ENCODE measurements at places on chromosomes 11 and 22.
A peak's percentile ranks its signal among the peaks of the same experiment; 100 is the strongest.

DNA sequence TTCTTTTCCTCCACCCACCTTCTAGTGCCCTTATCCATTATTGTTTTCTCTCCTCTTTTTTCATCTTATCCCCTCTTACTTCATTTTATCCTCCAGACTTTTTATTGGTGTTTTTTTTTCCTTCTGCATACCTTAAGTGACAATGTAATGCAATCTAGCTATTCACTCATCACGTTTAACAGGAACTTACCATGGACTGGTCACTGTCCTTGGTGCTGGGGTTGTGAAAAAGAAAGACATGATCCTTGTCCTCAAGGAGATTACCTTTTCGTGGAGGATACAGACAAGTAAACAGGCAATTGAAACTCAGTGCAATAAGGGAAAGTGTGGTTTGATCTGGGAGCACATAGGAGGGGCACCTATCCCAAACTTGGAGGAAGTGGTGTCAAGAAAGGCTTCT, 20.7 kb downstream of the SYT9 start:
- DNase-seq, result no peak

- DNase-seq, result no peak
These were observed 78.4 kb downstream of the HSD17B12 start for GRCh38 chr11:43758927-43759326.

DNA sequence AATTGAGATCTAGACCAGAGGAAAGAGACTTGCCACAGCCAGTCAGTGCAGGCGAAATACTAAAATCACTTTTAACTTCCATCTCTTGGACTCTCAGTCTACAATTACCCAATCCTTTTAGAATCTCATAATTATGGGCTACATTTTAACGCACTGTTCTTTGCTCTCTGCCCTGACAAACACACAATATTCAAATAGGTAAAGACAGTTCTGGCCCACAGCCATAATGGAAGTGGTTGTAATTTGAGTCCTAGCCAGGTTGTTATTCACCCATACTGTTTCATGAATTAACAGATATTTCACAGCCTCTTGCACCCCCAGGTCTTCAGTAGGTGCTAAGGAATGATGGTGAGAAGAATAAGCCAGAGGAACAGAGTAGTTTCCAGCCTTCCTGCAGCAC, 830 bp downstream of the C11orf97 start:
- no peak for DNase-seq

GRCh38 chr22:46758867-46759290, 3.6 kb upstream of the TBC1D22A start:
- DNase-seq, result no peak

DNA sequence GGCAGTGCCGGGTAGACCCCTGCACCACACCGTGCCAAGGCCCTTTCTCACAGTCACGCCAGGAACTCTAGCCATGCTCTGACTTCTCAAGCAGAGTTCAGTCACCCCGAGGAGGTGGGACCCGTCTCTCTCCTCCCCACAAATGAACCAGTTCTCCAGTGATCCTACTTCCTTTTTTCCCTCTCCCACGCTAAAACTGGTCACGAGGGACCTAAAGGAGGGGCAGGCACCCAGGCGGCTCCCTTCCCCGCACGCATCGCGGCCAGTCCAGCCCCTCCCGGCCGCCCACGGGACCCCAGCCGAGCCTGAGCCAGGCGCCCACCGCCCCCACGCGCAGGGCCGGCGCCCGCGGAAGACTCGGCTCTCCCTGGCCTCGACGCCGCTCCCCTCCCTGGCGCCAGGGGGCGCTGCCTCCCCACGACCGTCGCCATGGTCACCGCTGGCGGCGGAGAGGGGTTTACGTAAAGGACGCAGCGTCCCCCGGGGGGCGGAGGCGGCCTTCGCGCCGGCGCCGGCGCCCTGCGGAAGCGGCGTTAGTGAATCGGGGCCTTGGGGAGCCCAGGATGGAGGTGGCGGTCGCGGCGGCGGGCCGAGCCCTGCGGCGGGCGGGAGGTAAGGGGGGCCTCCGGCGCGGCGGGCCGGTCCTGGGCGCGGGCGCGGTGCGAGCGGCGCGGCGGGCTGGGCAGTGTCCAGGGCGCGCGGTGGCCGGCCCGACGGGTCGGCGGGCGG, at the start of gene DAGLA:
TSS of gene DAGLA (plus strand) at position 499 of the 729 bp plus-strand sequence. CDS start 39,765 bp downstream, outside the sequence.
- DNase-seq, result no peak

- DNase-seq, result no peak
These were observed 19.2 kb upstream of the FNBP4 start for GRCh38 chr11:47786373-47786772.

- no peak for DNase-seq
These were observed 17.4 kb upstream of the TMEM121B start for GRCh38 chr22:17138513-17138912.

GRCh38 chr22:25085930-25086901, 113.4 kb upstream of the CRYBB3 start:
- DNase-seq, result no peak

GRCh38 chr11:118870396-118871343, 13.0 kb upstream of the CXCR5 start:
- DNase-seq, result no peak

GRCh38 chr11:128261011-128261421, 326.3 kb downstream of the ETS1 start:
- DNase-seq, result peak; percentile 60

GRCh38 chr22:39907605-39908097, 6.8 kb downstream of the GRAP2 start:
- no peak for DNase-seq

- DNase-seq, result no peak
These were observed 190.5 kb upstream of the MTMR2 start for GRCh38 chr11:96114178-96115064.

GRCh38 chr11:127470306-127470884, 469.8 kb upstream of the KIRREL3 start:
- no peak for DNase-seq

DNA sequence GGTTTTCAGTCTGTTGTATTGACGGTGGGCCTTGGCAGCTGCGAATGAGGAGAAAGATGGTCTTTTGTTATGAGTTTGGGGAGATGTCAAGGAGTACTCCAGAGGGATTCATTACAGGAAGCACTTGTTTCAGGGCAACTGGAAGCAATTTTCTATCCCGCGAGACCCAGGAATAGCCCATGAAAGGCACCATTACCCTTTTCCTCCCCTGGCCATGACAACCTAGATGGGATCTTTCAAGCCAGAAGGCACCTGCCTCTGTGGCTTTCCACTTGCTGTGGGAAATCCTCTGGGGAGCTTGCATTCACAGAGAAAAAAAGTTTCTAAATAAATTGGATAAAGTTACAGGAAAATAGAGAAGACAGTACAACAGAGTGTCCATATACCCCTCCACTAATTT, 2.7 kb downstream of the ZNF215 start:
- no peak for DNase-seq

DNA sequence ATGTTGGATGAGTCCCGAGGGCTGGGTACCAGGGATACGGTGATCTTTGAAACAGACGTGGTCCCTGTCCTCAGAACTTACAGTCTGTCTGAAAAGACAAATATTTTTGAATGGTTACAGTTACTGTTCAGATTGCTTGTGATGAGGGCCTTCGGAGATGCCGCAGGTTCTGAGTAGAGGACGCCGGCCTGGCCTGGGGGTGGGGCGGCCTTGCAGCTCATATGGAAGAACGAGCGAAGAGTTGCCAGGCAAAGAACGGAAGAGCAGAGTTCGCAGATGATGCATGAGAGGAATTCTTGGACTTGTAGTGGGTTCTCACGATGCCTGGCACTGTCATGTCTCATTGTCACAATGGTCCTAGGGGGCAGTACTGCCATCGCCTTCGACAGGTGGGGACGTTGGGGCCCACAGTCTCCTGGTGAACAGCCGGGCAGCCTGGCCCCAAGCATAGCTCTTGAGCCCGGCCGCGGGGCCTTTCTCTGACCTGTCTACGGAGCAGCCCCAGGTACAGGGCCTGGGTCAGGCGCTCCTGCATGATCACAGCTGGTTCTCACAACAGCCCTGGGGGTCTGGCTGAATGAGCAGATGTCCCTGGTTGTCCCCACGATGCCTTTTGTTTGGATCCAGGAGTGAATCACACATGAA, 60.9 kb upstream of the PARVG start:
- DNase-seq, result no peak

DNA sequence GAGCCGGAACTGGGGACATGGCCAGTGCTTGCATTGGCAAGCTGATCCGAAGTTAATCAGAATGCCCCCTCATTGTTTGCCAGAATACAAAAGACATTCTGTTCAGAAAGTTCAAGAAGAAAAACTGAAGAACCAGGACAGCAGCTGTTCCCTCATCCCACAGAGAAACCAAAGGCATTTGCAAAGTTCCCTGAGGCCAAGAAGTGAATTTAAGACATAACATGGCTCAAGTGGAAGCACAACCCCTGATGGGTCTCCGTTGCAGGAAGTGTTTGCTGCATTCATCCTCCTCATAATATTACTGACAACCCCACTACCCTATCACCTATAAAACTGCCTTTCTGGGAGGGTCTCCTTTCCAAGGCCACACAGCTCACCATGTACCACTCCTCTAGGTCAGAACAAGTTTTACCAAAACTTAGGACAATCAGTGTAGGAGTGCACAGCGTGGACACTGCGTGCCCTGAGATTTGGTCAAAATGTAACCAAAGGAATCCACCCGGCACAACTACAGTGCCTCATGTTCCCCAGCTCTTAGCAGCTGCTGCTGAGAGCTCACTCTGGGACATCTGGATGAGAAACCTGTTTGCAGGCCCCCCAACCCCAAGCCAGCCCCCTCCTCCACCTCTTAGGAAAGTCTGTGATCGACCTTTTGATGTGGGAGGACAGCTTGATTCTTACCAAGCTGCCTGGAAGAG, 101.6 kb upstream of the AKIP1 start:
- DNase-seq, result no peak

DNA sequence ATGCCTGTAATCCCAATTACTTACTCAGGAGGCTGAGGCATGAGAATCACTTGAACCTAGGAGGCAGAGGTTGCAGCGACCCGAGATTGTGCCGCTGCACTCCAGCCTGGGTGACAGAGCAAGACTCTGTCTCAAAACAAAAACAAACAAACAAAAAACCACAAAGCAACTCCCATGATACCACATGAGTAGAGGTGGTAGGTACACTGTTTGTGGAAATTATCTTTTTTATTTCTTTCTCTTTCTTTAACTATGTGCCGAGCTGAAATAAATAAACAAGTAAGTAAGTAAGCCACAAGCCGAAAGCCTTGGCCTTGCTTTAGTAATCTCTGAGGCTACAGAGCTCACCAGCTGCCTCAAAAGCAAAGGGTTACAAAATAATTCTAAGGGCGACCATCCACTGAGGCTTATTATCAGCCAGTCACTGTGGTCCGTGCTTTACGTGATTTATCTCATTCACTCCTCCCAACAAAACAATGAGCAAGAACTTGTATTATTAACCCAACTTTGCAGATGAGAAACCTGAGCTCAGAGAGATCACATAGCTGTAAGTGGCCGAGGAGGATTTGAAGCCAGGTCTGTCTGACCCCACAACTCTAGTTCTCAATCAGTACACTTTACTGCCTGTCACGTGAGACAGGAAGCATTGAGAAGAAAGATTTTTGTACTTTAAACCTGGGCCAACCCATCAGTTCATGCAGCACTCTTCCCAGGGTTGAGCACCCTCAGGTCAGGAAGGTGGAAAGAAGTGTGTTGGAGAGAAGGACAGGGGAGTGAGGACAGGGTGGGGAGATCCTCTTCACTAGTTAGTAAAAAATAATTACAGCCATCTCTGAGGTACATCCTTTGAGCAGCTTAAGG, 69.8 kb upstream of the MTMR2 start:
- no peak for DNase-seq

DNA sequence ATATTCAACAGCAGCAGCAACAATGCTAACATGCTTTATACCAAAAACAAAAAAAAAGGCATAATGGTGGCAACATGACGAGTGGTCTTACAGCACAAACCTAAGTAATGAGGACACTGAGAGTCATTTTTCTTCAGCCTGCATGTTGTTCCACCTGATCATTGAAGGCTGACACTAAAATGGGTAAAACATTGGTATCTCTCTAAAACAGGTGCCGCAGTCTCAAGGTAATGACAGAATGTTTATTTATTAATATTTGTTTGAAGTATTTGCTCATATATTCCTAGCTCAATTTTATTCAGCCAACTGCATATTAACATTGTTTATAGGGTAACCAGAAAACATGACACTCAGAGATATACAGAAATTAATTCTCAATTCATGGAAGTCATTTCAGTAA, 8.3 kb upstream of the DEUP1 start:
- DNase-seq, result no peak

DNA sequence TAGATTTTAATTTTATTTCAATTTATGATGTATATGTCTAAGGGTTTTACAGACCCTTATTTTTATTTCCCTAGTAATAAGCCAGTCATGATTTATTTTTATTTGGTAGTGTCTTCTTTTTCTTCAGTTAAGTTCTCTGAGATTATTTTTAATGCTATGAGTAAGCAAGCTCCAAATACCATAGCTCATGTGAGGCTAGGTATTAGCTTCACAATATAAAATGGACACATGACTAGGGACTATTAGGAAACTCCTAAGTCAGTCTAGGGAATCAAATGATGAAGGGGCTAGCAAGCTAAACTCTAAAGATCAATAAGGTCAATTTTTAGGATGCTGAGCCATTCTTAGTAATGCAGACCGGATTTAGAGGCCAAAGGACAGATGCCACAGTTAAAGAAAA, 45.9 kb downstream of the CKAP5 start:
- DNase-seq, result no peak

DNA sequence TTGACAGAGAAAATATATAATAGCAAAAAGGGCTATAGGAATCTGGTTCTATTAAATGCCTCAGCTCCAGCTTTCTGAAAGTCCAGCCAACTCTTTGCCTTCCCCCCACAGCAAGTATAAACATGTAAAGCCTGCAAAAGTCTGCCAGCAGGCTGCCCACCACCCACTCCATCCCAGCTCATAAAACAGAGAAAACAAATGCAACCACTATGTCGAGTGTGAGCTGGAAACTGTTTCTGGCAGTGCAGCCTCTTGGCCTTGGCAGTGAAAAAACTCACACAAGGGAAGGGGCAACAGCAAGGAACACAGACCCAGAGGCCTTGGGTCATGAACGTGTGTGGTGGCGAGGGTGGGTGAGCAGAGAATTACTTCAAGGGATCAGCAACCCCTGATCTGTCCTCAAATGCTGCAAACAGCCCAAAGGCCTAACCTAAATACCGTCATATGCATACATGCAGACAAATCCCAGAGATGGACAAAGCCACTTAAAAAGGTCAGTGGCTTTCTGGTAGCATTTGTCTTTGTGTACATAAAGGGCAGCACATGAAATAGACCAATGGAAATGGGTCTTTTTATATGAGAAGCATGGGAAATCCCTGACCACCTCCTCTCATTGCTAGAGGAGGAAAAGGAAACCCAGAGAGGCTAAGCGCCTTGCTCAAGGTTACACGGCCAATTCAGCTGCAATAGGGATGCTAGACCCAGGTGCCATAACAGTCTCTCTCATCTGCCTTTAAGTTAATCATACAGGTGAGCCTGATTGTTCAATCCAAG, 74.8 kb downstream of the NAT10 start:
- no peak for DNase-seq

DNA sequence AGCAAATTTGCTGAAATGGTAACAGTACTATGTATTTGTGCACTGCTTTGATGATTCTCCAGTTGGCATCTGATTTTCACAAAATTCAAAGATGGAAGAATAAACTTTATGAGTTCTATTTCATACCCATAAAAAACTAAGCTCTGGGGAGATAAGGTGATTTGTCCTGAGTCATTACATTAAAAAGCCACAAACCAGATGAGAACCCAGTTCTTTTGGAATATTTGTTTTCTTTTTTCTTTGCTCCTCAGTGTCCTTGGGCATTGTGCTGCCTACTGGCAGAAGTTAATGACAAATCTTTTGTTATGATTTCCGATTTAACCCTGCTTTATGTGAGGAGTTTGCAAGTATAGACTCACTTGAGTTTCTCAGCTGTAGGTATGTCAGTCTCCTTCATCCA, 45.4 kb upstream of the AMOTL1 start:
- no peak for DNase-seq
